GM12864 (cell line): ENCODE measurements at places on chromosomes 1 and 21.

- DNase-seq, result no peak
Measured at GRCh38 chr1:33072707-33073106, 8.2 kb upstream of the AZIN2 start.

DNA sequence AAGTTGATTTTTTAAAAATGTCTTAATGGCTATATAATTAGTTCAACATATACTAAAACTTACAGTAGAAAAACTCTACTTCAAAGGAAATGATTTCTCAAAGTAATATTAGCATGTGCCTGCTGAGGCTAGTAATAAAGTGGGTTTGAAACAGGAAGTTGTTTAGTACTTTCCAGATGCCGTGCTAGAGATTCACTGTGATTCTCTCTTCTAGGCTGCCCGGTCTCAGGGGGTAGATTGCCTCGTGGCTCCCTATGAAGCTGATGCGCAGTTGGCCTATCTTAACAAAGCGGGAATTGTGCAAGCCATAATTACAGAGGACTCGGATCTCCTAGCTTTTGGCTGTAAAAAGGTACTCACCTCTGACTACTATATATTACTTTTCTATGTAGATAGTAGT lies 9.1 kb downstream of the EXO1 start:
- no peak for DNase-seq

GRCh38 chr21:42400525-42400924 lies 3.2 kb upstream of the UBASH3A start:
- no peak for DNase-seq

GRCh38 chr1:1021010-1021919 lies 1.3 kb downstream of the AGRN start:
- no peak for DNase-seq

- DNase-seq, result no peak
Measured at GRCh38 chr1:229952670-229953520, 114.1 kb upstream of the GALNT2 start.

DNA sequence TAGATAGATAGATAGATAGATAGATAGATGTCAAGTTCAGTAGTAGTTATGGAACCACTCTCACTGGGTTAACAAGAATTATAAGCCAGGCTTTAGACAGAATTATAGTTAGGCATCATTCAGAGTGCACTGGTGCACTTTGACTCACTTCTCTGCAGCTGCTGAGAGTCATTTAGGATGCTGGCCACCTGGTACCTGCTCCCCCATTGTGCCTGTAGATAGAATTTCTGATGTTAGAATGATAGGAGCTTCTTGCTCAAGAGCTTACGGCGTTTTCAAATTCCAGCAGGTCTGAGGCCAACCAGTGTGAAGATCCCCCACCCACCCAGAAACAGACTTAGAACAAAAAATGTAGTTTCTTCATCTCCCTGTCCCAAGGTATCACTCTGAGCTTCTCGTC lies 107.8 kb upstream of the HMCN1 start:
- DNase-seq, result no peak

DNA sequence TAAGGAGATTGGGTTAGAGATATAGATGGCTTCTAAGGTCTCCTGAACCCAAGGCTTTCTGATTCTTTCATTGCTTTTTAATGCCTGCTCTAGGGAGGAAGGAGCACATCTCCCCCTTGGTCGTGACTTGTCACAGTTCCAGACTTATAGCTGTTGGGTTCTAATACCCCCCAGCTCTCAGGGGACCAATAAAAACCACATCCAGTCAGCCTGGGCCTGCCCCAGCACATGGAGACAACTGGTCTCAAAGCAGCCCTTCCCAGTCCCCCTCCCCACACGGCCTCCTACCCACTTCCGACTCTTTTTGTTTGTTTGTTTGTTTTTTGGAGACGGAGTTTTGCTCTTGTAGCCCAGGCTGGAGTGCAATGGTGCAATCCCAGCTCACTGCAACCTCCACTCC lies 23.3 kb downstream of the QSOX1 start:
- no peak for DNase-seq

DNA sequence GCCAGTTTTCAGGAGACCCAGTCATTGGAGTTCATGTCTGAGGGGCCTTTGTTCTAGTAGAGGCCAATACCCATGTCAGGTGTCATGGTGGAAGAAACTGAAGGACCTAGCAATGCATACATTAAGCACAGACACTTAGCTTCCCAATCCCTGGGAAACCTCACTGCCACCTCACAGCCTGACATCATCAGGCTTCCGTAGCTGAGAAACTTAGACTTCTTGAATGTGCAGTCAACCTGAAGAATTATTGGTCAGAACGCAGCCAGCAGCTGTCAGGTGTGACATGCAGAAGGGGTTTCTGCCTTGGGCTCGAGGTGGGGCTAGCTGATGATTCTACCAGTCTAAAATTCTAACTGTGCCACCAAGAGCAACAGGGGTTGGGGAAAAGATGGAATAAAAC lies 1.9 kb upstream of the ITPKB start:
- DNase-seq, result no peak

DNA sequence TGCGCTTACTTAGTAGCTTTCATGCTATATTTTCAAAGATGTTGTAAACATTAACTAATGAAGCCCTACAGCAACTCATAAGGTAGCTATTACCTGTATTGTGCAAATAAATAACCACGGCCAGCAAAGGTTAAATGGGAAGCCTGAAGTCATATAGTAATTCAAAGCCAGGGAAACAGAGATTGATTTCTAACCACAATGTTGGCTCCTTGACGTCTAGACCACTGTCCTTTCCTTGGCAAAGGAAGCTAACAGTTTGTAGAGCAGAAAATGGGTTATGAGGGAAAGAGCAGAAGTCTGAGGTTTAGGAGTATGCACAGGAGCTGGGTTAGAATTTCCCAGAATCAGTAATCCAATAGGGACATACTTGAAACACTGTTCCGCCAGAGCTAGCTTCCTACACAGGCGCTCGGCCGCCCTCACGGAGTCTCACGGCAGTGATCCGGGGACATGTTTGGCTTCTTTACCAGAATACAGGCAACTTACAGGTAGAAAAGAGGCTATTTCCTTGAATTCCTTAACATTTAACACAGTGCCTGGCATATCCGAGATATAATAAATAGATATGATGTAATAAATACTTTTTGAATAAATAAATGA lies 298.8 kb upstream of the LYPLAL1 start:
- no peak for DNase-seq

GRCh38 chr21:37245151-37245550 lies 22.0 kb downstream of the VPS26C start:
- no peak for DNase-seq

GRCh38 chr1:8652467-8653046 lies 164.9 kb downstream of the RERE start:
- no peak for DNase-seq

DNA sequence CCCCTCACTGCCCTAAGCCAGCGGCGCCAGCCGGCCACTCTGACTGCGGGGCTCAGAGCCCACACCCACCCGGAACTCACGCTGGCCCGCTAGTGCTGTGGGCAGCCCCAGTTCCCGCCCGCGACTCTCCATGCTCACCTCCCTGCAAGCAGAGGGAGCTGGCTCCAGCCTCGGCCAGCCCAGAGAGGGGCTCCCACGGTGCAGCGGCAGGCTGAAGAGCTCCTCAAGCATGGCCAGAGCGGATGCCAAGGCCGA lies 41.5 kb downstream of the SLC2A1 start:
- DNase-seq, result no peak

DNA sequence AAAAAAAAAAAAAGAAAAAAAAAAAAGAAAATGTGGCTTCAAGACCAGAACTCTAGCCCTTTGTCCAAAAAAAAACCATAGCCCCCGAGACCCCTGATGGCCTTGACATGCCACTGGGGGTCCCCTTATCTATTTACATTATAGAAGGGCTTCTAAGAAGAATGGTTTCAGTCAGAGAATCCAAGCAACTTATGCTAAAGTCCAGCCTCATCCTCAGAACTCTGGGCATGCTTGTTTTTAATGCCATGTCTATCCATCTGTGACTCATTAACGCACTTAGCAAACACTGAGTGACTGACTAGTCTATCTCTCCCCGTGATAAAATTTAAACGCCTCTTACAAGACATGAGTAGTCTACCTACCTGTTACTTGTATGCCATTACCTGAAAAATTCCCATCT lies 29.3 kb downstream of the ERG start:
- DNase-seq, result no peak
